ENCODE measurements at places on chromosomes 2 and 18.

DNA sequence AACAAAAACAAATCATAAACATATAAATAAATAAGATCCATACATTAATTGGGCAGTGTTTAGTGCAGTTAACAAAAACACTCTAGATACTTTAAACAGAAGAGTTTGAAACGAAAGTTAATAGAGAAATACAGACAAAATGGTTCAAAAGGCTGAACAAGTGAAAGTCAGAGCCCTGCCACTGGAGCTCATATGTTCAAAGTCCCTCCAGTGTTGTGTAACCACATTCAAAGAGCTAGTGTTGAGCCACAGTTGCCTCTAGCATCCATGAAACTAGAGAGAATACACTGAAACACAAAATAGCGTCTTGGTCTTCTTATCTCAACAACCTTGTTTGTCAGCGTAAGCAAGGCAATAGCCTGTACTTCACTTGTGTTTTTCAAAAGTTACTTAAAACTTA is 1309.8 kb upstream of the NRXN1 start:
- no peak for DNase-seq

DNA sequence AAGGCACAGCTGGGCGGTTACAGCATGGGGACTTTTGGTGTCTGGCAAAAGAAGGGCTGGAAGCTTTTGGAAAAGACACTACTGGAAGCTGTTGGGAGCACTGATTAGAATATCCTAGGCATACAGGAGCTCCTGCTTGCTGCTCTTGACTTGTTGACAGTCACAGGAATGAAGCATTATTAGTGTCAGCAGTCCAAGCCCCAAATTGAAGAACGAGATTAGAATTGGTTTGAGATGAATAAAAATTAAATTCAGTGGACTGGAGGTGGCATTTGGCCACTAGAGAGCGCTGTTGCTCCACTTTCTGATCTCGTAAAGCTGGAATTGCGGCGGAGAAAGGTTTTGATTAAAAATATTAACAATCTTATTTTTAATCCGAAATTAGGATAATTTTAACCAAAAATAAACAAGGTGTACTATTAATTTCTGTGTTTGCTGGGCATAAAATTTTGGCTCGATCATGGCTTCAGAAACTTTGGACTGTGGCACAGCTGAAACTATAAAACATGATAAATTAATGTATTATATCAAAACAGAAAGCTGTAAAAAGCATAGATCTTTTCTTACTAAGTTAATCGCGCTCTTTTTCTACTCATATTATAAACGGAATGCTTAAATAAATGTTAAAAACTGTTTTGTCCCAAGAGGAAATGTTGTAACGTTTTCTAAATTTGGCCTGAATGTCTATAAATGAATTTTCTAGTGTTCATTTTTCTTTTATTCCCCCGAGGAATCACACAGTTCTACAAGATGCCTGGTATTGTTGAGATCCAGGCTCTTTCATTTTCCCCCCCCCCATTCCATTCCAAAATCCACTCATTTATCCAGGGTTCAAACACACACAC is 2.4 kb upstream of the HOXD8 start:
- peak; percentile 71 for DNase-seq

DNA sequence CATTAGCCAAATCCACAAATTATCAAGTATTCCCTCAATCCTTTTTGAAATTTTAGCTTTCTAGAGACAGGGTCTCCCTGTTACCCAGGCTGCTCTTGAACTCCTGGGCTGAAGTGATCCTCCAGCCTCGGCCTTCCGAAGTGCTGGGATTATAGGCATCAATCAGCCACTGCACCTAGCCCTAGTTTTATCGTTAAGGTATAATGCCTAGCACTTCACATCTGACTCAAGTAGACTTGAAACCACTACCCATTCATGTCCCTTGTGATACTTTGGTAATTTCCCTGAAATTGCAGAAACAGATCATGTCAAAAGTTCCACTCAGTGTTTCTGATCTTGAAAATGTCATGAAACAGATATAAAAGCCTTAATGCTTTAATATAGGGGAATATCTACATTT is 26.3 kb downstream of the MEX3C start:
- DNase-seq: no peak

- DNase-seq: no peak
Measured at GRCh38 chr18:5759194-5759593, 136.1 kb downstream of the TMEM200C start.

DNA sequence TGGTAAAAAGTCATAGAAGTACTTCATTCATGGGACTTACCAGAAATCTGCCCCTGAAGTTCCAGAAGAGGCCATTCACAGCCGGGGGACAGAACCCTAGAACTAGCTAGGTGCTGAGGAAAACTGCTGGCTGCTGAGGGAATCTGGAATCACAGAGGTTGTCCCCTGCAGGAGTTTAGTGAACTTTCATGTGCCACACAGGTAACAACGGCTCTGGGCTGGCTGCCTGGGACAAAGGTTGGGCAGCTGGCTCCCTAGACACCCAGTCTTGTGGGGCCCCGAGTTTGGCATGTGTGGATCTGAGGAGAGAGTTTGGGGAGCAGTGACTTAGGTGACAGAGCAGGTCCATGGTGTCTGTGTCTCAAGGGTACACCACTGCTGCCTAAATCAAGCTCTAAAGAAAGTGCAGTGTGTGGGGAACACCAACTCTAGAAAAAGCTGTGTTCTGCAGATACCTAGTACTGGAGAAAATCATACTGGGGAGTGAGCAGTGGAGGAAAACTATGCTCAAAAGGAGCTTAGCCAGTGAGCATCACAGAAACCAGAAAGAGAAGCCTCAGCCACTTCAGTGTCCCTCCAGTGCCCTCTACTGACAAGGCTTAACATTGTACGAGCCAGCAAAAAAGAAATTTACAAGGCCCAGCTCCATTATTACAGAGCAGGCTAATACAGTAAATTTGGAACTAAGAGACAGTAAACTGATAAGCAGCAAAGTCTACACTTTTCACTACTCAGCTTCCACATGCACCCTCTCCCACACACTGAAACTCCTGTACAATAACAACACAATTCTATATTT is 15.2 kb downstream of the GALNT3 start:
- DNase-seq: no peak

- no peak for DNase-seq
Measured at GRCh38 chr2:173412628-173413027, 58.0 kb downstream of the CDCA7 start.

- DNase-seq: no peak
Measured at GRCh38 chr18:42426496-42427015, 471.5 kb downstream of the PIK3C3 start.

DNA sequence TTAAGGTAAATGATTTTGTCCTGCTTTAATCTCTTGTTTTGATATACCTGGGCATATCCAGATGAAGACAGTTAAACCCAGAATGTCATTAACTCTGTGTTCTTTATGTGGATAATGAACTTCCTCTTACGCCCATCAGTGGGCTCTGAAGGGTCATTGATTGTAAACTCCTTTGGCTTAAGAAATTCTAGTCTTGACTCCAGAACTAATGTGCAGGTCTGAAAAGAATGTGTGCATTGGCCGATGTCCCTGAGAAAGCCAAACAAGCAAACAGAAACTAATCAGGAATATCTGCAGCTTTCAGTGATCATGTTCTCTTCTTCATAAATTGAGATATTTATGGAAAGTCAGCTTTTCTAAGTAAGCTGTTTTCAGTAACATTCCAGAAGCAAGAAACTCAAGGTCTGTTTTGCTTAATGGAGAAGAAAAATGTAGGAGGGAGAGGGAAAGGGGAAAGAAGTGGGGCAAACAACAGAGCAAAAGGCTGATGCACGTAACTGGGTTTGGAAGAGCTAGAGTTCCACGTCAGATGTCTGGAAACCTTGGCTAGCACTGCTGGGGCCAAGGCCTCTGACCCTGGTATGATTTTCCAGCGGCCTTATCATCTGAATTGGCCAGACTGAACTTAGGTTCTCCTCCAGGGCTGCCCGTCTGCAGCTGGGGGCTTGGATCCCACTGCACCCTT is 61.3 kb upstream of the FHL2 start:
- no peak for DNase-seq

DNA sequence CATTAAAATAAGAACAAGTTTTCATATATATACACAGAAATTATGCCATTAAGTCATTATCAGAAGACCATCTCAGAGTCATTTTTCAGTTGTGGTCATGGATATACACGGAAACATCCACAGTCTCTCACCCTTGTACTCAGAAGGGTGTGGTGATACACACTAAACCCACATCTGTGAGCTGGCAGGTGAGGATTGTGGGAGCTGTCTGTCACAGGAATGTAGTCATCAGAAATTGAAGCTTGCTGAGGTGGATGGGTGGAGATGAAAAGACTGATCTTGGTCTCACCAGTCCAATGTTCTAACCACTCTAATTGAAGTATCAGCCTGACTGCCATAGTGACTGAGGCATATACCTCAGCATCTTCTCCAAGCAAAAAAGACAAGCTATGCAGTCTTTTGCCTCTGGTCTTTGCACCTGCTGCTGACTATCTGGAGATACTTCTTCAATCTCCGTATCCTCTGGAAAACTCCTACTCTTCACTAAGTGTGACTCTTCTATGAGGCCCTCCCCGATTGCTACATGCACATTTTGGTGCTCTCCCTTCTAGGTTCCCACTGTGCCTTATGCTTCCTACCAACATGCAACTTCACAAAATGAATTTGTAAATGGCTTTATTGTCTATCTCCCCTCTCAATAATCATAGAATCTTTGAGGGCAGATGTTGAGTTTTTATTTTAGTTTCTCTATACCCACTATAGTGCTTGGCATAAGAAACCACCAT is 232.8 kb downstream of the DYM start:
- DNase-seq: no peak

GRCh38 chr2:158724803-158725381 is 70.2 kb upstream of the DAPL1 start:
- DNase-seq: peak; percentile 57

- DNase-seq: no peak
Measured at GRCh38 chr18:21461460-21461859, 139.0 kb downstream of the ESCO1 start.

- no peak for DNase-seq
Measured at GRCh38 chr18:55555395-55556027, 32.5 kb downstream of the TCF4 start.

DNA sequence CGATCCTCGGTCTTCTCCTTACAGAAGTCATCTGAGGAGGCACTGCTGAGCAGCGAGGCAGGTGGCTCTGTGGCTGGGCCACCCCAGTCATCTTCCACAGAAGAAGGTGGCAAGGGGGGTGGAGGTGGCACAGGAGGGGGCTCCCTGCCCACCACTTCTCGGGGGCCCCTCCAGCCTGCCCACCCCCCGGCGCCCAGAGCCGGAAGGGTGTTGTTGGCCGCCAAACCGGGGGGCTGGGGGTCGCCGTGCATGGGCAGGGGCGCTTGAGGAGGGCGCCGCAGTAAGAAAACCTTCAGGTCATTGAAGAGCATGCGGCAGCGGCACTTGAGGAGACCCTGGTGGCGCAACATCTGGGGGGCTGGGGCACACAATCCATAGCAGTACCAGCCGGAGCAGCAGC is 2.5 kb downstream of the MARCHF4 start:
- DNase-seq: no peak

- DNase-seq: no peak
Measured at GRCh38 chr2:103435010-103435409, 673.2 kb downstream of the TMEM182 start.

DNA sequence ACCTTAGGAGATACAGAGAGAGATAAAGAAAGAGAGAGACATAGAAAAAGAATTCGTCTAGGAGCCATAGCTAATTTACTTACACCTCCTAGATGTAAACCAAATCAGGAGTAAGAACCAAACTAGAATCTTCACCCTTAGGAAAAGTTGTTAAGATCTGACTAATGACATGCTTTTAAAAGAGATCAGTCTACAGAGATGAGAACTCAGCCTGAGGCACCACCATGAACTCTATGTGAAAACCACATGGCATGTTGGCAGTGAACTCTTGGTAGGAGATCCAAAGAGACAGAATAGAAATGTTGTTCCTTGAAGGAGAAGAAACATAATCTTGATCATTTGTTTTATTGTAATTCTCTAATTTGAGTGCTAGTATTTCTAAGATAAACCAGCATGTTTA is 585.4 kb upstream of the ID2 start:
- no peak for DNase-seq

- DNase-seq: no peak
Measured at GRCh38 chr2:27024812-27025211, 8.0 kb upstream of the TMEM214 start.

DNA sequence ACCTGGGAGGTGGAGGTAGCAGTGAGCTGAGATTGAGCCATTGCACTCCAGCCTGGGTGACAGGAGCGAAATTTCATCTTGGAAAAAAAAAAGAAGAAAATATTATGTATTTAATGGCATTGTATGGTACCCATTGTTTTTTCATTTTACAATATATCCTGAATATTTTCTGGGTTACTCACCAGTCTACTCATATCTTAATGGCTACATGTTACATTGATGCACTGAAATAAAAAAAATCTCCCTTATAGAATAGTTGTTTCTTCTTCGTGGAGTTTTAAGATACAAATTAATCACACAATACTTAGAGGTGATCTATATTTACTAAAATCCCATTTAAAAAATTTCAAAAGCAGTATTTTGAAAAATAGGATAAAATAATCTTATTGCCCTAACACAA is 66.3 kb upstream of the XPO1 start:
- DNase-seq: no peak

- no peak for DNase-seq
Measured at GRCh38 chr2:10402062-10402585, 46.0 kb downstream of the ODC1 start.

DNA sequence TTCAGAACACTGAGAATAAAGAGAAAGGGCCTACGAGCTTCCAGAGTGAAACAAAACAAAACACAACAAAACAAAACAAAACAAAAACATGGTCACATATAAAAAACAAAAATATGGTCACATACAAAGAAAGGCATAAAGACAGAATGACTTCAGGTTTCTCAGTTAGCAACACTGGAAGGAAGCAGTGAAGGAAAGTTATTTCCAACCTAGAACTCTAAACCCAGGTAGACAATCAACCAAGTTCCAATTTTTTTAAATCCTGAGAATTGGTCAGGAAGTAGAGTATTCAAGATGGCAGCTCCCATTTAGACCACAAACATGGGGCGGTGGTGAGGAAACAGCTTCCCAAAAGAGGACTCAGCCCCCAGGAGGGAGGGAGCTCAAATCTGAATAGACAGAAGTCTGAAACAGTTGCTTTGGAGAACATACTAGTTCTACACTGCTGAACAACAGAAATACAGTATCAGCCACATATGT is 9.1 kb downstream of the DRC1 start:
- no peak for DNase-seq

- DNase-seq: peak; percentile 67
Measured at GRCh38 chr2:38496927-38497669, 105.6 kb downstream of the HNRNPLL start.

DNA sequence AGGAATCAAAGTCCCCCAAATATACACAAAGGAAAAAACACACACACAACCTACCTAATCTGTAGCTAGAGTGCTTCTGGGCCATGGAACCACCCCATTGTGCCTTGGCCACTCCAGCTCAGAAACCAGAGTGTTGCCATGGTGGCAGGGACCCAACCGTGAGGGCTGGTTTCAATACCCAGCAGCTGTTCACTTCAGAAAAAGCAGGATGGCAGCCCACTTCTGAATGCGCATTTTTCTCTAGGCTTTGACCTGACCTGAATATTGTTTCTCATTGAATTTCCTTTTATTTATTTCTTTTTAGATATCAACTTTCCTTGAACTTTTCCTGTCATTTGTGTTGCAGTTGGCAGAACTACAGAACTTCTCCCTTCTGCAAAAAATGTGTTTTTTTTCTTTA is 43.0 kb upstream of the EHBP1 start:
- peak; percentile 45 for DNase-seq
